ENCODE measurements at places on chromosomes 5 and 9.

DNA sequence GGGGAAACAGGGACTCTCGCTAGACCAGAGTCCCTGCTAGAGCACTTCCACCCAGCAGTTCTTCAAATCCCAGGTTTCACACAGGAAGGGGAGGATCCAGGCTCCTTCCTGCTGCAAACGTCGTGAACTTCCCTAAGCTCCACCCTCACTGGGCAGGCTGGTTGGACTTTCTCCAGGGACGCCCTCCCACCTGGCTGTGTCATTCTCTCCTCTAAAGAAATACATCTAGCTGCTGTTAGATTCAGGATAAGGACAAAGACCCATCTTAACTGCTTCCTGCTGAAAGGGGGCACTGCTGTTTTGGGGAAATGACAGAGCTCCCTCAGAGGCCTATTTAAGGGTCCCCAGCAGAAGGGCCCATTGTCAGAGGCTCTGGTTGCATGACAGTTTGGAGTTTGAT is 230.7 kb downstream of the SEMA6A start:
- DNase-seq: no peak

DNA sequence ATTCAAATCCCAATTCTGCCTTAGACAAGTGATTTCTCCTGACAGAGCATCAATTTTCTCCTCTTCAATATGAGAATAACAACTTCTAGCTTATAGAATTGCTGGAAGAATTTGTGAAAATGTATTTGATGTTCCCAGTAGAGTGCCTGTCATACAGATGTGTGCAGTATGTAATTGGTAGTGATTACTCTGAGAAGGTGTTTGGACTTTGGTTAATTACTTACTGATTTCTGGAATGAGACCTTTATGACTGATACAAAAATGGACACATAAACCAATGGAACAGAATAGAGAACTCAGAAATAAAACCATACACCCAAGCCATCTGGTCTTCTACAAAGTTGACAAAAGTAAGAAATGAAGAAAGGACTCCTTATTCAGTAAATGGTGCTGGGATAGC is 101.9 kb upstream of the TRIM32 start:
- DNase-seq: no peak

DNA sequence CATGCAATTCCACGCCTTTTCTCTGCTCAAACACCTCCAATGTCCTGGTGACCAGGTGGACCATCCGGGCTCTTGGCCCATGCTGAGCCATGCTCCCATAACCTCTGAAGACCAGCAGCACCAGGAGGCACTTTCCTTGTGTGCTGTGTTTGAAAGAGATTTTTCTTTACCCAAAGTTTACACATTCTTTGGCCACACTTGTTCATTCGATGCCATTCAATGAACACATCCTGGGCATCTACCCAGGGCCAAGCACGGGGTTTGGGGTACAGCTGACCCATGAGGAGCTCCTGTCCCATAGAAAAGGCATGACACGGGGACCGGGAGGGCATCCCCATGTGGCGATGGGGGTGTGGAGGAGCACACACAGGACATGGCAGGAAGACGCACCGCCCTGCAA is 77.1 kb upstream of the IRX1 start:
- no peak for DNase-seq

DNA sequence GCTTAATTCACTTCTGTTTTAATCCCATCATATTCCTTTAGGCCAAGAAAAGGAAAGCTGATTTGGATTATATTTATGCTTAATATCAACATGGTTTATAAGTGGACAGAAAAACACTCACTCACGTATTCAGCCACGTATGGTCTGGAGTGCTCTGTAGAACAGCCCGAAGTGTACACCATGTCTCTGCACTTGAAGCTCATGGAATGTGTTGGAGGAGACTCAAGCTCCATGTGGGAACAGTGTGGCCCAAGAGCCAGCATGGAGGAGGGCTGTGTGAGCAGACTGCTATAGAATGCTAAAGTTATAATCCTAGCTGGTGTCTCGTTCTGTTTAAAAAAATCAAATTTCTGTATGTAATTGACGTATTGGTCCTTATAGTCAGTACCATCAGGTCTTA is 32.9 kb downstream of the OTULINL start:
- no peak for DNase-seq

- no peak for DNase-seq
Measured at GRCh38 chr5:157505496-157505895, 45.5 kb downstream of the NIPAL4 start.

GRCh38 chr5:9765419-9766140 is 135.4 kb upstream of the TAS2R1 start:
- DNase-seq: no peak

GRCh38 chr5:178196281-178196812 is 8.0 kb upstream of the HNRNPAB start:
- no peak for DNase-seq

- DNase-seq: no peak
Measured at GRCh38 chr9:21943464-21943863, 50.7 kb downstream of the CDKN2A start.

- no peak for DNase-seq
Measured at GRCh38 chr5:135160036-135160675, 126.1 kb upstream of the PITX1 start.

DNA sequence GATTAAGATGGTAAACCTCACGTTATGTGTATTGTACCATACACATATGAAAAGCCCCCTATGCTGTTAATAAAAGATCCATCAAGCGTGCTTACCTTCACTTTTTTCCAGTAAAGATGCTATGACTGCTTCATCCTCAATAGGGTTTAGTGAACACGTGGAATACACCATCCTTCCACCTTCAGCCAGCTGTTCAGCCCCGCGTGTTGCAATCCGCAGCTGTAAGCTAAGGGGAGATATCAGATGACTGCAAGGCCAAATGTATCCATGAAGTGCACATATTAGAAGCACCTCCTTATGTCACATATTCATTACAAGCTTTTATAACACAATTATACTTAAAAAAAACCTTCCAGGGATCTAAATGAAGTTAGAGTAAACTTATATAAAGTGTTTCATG is 16.2 kb downstream of the NSUN2 start:
- no peak for DNase-seq

Data from OCI-M1 (cell line).